Uterine smooth muscle cell (primary cell): ENCODE measurements at places on chromosomes 4 and X. TPM values are rescaled to one million over a fixed set of nuclear protein-coding genes. Genes with fewer than 3 reads are reported as not detected.

Gene HMGN5
- 0.75 and 1.7 TPM in 2 replicates for total RNA-seq

Gene FDCSP
- total RNA-seq = not detected in 2 replicates

Gene PF4V1
- 0.33 and 0.87 TPM in 2 replicates for total RNA-seq

Gene EREG
- 0.11 and 0.12 TPM in 2 replicates for total RNA-seq

Gene DMD
- 3.9 and 4.4 TPM in 2 replicates for total RNA-seq

Gene GRSF1
- 93.5 and 97.6 TPM in 2 replicates for total RNA-seq

Gene CHIC1
- total RNA-seq = 10.6 and 11.0 TPM in 2 replicates

Gene TEX13D
- not detected in 2 replicates for total RNA-seq

Gene SCD5
- total RNA-seq = 3.7 and 9.2 TPM in 2 replicates

Gene CT45A5
- not detected in 2 replicates for total RNA-seq

Gene ZMYM3
- total RNA-seq = 12.0 and 14.0 TPM in 2 replicates
